ENCODE measurements at places on chromosomes 13 and 19.

DNA sequence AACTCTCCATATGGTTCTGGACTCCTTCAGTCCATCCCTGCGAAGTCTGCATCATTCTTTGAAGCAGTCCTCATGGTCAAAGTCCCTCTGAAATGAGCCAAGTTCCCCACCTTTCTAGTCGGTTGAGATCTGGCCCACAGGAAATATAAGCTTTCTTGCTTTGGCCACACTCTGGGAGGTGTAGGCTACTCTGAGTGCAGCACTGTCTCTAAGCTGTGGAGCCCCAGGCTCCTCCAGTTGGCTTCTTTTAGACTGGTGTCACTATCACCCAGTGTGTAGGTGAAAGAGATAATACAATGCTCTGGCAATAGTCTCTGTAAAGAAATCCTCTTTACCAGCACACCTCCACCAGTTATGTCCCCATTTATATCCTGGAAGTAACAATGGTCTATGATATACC, 486.5 kb upstream of the KLF12 start:
- DNase-seq = no peak

DNA sequence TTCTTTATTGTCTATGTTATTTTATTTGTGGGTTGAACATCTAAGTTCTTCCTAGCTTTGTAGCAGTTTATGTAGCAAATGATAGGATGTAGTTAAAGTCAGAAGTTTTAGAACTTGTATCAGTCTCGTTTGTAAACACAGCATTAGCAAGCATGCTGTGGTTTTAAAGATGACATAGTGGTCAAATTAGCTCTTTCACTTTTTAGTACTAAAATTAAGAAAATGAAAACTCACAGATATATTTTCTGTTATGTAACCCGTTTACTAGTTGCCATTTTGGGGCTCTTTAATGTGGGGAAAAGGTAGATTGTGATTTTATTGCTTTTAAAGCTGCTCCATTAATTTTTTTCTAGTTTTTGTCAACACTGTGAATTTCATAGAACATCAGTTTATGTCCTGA, 216.5 kb downstream of the PCCA start:
- DNase-seq = no peak

GRCh38 chr19:50535672-50536187, 22.0 kb upstream of the ASPDH start:
- DNase-seq = no peak

GRCh38 chr13:33229446-33230177, 55.9 kb downstream of the STARD13 start:
- no peak for DNase-seq

DNA sequence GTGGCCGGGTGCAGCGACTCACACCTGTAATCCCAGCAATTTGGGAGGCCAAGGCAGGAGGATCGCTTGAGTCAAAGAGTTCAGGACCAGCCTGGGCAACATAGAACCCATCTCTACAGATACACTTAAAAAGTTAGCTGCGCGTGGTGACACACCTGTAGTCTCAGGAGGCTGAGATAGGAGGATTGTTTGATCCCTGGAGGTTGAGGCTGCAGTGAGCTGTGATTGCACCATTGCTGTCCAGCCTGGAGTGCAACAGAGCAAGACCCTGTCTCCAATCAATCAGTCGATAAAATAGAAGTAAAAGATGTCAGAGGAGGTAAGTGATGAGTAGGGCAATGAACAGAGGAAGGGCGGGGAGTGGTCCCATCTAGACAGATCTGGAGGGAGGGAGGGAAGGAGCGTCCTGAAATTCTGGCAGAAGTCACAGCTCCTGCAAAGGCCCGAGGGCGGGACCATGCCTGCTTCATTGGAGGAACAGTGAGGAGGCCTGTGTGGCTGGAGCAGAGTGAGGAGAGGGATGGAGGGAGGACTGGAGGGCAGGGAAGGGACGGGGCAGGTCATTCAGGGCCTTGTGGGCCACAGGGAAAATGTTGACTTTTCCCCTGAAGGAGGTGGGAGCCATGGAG, 9.7 kb downstream of the SMIM24 start:
- DNase-seq = no peak

DNA sequence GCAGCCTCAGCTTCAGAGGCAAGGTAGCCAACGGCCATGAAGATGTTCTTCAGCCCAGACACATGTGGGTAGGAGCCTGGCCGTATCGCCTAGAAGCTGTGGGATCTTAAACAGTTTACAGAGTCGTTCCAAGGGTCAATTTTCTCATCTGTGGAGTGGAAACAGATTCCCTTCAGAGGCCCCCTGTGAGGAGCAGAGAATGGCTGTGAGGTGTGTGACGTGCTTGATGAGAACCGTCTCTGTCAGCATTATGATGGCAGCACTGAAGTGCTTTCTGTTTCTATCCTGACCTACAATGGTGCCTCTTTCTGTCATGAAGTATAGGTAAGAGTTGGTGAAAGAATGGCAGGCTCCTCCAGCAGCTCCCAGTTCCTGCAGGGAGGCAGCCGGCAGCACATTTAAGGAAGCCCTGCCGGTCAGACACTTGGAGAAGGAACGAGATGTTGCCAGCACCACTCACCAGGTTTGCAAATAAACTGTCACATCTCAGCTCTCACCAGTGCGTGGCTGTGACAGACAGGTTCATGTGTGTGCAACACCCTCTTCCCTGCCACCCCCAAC, 277.3 kb downstream of the FOXO1 start:
- DNase-seq = no peak

DNA sequence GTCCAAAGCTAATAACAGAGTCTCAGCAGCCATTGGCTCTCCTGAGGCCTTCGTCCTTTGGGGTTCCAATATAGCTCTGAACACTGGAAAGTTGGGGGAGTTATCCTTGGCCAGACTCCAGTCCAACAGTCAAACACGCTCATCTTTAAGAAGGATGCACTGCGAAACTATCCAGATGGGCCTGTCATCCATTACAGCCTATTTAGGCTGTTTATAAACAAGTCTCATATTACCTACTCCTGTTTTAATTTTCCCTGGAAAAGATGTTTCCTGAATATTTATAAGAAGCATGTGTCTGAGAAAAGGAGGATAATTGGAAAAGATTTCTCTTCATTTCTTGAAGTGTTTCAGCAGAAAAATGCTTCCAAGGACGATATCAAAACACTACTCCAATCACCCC, 170.7 kb downstream of the DCT start:
- no peak for DNase-seq

DNA sequence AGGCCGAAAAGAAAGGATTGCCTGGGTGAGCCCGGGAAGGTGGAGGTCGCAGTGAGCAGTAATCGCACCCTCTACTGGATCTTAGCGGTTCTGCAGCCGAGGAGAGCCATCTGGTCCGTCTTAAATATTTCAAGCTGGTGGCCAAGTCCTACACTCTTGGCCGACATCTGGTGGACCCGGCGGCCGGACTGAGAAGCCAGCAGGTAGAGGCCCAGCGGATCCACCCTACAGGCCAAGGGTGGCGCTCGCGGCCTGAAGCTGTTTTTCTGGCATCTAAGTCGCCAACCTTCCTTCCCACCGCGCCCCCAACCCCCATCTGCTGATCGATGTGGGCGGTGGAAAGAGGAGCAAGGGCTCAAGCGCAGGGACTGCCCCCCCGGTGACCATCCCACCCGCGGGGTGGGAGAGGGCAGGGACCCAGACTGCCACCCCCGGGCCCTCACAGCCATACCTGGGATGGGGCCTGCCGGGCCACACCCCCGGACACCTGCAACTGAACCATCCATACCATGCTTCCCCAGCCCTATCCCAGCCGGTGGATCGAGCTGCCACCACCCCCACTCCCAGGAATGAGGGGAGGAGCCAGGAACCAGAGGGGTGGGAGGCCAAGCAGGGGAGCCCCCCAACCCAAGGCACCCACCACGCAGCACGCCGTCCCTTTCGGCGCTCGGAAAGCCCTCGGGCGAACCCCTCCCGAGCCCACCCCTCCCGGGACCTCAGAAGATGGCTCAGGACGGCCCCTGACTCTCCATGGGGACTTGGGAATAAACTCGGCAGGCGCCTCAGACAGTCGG, 46.3 kb upstream of the ZNF730 start:
- DNase-seq = no peak

DNA sequence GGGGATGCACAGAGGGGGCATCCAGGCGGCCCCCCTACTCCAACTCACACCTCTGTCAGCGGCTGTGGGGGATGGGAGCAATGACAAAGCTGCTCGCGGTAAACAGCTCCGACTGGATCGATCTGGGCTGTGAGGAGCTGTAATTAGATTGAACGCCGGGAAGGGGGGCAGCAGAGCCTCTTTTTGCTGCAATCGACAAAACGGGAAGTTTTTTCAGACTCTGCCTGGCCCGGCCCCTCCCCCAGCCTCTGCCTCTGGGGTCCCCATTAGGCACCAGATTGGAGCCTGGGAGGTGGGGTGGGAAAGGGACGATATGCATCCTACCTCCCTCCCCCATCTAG, 16.3 kb downstream of the ONECUT3 start:
- no peak for DNase-seq

Measured in OCI-M1 (cell line).